ENCODE measurements at places on chromosomes 6 and 20.

GRCh38 chr20:48769069-48769983 is 58.5 kb downstream of the PREX1 start:
- no peak for DNase-seq

GRCh38 chr6:131731224-131731623 is 20.4 kb upstream of the CTAGE9 start:
- no peak for DNase-seq

GRCh38 chr20:49312661-49313060 is 34.8 kb upstream of the ZNFX1 start:
- no peak for DNase-seq

- no peak for DNase-seq
Measured at GRCh38 chr6:122654012-122654411, 43.8 kb downstream of the PKIB start.

- DNase-seq: no peak
Measured at GRCh38 chr6:91575032-91575431, 988.2 kb upstream of the MAP3K7 start.

- peak; percentile 50 for DNase-seq
Measured at GRCh38 chr6:38131527-38131965, 312.0 kb downstream of the ZFAND3 start.

- no peak for DNase-seq
Measured at GRCh38 chr6:155121294-155121693, 126.2 kb downstream of the TIAM2 start.

- DNase-seq: no peak
Measured at GRCh38 chr6:139754898-139755775, 380.7 kb upstream of the CITED2 start.

GRCh38 chr6:75631859-75632635 is 30.4 kb downstream of the SENP6 start:
- no peak for DNase-seq

DNA sequence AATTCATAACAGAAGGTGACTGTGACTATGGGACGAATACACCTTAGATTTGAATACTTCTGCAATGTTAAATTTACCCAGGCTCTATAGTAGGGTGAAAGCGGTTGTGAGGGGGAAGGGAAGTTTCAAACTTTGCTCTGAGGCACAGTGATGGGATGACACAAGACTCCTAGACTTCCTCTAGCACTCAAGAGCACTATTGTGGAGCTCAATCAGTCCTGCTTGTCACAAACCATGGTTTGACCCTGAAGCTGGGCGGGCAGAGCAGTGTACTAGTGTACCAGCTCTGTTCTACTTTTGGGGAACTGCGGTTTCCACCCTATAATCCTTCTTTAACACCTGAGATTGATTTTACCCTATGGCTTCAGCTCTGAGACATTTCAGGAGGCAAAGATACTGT is 17.1 kb downstream of the TRIM27 start:
- no peak for DNase-seq

GRCh38 chr6:75284632-75285282 is at the start of gene TMEM30A:
Gene TMEM30A (minus strand): TSS chr6:75284792. CDS start chr6:75284638, 154 bp downstream.
- peak; percentile 76 for DNase-seq

Data from H54 (cell line).